ENCODE measurements at places on chromosomes 5 and 9. TPM values are rescaled to one million over a fixed set of nuclear protein-coding genes. Genes with fewer than 3 reads are reported as not detected.

The ARSI gene
- total RNA-seq: not detected

The C5orf34 gene
- total RNA-seq: 21.7 TPM

DNA sequence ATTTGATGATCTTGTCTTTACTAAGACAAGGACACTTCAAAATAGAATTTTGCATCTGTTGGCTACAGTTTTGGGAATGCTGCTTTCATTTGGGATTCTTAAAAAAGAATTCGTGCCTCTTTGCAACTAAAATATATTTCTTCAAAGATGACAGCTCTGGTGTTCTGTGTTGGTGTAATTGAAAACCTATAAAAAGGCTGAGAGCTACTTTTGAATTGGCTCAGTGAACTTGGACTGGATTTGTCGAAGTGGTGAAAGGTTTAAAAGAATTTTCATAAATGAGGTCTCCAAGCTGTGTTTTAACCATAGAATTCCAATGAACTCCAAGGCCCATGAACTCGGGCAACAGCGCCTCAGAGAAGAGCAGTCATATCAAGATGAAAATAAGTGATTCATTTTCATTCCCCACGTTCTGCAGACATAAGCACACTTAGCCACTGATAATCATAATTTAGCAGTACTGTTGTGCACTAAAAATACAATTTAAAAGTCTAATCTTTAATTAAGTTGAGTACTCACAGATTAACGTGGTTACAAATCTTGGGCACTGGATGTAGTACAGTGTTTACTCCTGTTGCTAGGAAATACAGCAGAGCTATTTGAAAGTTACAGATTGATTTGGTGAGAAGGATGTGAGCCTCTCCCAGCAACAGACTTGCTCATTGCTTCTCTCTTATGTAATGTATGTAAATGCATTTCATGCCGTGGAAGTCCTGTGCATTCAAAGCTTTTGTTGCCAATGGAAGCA is 10.9 kb downstream of the SNCAIP start:
- no peak overlapping the region for H3K27ac ChIP-seq
- no peak overlapping the region for H3K4me3 ChIP-seq
- no peaks in the 10 kb centered on the region for H3K4me1 ChIP-seq
- no peak for DNase-seq
- H3K36me3 ChIP-seq: no peaks in the 10 kb centered on the region

The OR1J2 gene
- not detected for total RNA-seq

DNA sequence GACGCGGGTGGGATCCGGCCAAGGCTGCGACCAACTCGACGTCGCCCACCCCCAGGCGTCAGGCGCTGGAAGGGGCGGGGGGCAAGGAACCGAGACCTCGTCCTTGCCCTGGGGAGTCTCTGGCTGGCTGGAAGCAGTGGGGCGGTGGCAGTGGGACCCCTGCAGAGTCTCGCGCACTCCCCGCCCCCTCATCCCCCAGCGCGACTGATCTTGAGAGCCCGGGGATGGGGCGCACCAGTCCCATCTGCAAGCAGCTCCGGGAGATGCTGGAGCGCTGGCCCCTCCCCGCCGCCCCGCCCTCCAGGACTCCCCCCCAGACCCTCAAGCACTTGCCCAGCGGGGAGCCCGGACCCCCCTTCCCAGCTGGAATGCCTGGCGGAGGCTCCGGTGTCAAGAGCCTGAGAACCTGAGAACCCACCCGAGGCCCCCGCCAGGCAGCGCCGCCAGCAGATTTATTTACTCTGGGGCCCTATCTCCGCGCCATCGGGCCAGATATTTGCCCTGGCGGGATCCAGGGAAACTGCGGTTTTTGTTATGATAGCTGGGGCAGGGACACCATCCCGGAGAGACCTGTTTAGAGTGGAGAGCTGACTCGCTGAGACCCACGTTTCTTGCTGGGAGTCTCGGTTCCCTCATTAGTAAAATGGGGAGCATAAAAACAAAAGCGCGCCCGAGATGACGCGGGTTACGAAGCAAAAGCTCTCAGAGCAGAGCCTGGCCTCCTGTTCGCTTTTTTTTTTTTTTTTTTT is 1.2 kb downstream of the PRRT1B start:
- peaks cover 10% of the 10 kb centered on the region for H3K4me1 ChIP-seq
- peaks cover 14% of the 10 kb centered on the region for H3K36me3 ChIP-seq
- no peak overlapping the region for H3K27ac ChIP-seq
- H3K27me3 ChIP-seq: peaks cover 45% of the 10 kb centered on the region
- peak overlapping the region; percentile 80 for H3K4me3 ChIP-seq

GRCh38 chr9:135949501-135950134 is 11.6 kb downstream of the UBAC1 start:
- H3K27ac ChIP-seq: no peak overlapping the region
- peaks cover 4% of the 10 kb centered on the region for H3K4me1 ChIP-seq
- no peak for DNase-seq

DNA sequence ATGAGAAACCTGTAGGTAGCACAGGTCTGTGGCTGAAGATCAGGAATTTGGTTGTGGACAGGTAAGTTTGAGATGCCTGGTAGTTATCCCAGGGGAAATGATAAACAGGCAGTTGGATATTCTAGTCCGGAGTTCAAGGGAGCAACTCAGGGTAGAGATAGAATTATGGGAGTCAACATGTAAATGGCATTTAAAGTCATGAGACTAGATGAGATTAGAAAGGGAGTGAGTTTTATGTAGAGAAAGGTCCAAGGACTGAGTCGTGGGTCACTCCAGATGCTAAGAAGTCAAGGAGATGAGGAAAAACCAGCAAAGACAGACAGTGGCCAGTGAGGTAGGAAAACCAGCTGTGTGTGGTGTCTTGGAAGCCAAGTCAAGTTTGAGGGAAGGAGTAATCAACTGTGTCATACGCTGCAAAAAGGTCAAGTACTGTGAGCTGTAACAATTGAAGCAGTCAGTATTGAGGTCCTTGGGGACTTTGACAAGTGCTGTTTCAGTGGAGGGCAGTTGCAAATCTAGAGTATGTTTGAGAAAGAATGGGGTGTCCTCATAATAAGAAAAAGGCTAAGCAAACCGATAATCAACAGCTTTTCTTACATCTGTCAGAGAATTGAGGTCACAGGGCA is 18.2 kb downstream of the GNPDA1 start:
- H3K4me1 ChIP-seq: no peaks in the 10 kb centered on the region
- H3K36me3 ChIP-seq: peaks cover 24% of the 10 kb centered on the region

GRCh38 chr9:129617167-129617566 is 3.7 kb downstream of the C9orf50 start:
- no peak for DNase-seq
- no peak overlapping the region for H3K4me3 ChIP-seq
- H3K27me3 ChIP-seq: peaks cover 21% of the 10 kb centered on the region
- H3K4me1 ChIP-seq: no peaks in the 10 kb centered on the region
- no peaks in the 10 kb centered on the region for H3K36me3 ChIP-seq
- no peak overlapping the region for H3K27ac ChIP-seq

DNA sequence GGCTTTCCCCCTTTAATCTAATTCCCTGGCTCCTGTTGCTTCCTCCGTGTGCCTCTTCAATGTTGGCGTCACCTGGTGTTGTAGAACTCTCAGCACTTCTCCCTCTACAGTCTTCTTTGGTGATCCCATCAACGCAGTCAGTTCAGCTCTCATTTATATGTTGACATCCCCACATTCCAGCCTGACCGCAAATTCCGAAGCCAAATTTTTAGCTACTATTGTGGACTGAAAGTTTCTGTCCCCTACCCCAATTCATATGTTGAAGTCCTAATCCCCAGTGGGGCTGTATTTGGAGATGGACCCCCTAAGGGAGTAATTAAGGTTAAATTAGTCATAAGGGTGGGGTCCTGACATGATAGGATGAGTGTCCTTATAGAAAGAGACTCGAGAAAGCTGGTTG is 210.6 kb upstream of the ADAMTSL1 start:
- no peak for DNase-seq
- no peaks in the 10 kb centered on the region for H3K4me1 ChIP-seq
- H3K4me3 ChIP-seq: no peak overlapping the region
- H3K36me3 ChIP-seq: no peaks in the 10 kb centered on the region
- H3K27ac ChIP-seq: no peak overlapping the region

DNA sequence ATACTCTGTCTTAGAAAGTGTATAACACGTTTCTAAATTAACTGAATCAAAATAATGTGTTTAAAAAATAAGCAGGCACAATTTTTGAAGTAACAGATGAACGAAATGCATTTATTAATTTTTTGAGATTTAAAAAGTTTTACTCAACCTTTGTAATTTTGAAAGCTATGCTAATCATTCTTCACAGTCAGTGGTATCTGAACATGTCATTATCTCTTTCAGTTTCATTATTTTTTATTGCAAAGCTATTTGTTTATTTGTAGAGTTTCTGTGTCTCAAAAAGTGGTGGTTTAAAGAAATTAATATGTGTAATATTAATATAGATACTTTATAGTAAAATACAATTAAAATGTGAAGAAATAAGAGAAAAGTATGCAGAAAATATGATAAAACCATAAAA is 11.2 kb downstream of the CHSY3 start:
- DNase-seq: no peak
- H3K27me3 ChIP-seq: peaks cover 6% of the 10 kb centered on the region
- H3K4me3 ChIP-seq: no peak overlapping the region
- H3K4me1 ChIP-seq: no peaks in the 10 kb centered on the region
- H3K27ac ChIP-seq: no peak overlapping the region

DNA sequence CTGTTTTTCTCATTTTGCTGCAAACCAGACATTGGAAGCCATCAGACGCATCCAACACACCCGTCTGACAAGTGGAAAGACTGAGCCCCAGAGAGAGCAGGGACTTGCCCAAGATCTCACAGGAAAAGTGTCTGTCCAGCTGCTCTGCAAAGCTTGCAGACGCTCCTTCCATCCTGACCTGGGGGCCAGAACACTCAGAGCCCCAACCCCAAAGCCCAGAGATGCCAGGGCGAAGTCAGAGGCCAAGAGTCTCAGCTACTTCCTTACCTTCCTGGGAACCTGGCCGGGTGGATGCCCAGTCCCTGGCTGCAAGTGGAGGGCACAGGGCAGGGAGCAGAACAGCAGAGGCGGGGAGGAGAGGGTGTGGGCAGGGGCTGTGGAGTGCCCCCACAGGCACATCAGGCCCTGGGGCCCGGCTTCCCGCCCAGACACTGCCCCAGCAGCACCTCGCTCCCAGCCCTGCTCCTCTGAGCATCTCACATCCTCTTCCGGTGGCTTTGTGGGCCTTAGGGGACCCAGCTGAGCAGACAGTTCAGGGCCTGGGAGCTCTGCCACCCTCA is 9.7 kb upstream of the RALGDS start:
- H3K27ac ChIP-seq: peak overlapping the region; percentile 69
- H3K27me3 ChIP-seq: no peaks in the 10 kb centered on the region
- peaks cover 78% of the 10 kb centered on the region for H3K4me1 ChIP-seq
- peak overlapping the region; percentile 84 for H3K4me3 ChIP-seq

DNA sequence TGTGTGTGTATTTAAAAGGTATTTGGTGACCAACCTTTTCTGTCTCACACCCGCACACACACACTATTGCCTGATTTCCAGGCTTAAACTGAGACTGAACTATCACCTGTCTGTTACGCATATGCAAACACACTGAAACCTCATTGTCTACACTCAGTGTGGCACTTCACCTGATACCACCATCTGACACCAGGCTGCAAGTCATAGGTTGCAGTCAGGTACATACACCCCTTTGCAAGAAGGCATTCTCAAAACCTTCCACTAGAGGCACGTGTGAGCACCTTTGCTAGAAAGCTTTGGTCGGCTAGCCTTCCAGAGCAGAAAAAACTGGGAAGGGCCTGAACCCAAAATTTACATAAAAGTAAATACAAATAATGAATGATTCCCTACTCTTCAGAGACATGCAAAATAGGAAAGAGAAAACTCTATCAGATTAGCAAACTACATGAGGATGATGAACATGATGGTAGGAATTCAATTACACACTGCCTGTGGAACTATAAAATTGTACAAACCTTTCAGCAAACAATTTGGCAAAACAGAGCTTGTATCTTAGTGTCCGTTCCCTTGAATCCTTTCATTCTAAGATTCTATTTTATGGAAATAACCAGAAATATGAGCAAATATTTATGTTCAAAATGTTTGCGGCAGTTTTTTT is 5.9 kb upstream of the FOXD1 start:
- H3K36me3 ChIP-seq: peaks cover 2% of the 10 kb centered on the region
- no peak overlapping the region for H3K27ac ChIP-seq
- H3K4me3 ChIP-seq: no peak overlapping the region
- H3K27me3 ChIP-seq: peaks cover 80% of the 10 kb centered on the region
- DNase-seq: peak; percentile 39

DNA sequence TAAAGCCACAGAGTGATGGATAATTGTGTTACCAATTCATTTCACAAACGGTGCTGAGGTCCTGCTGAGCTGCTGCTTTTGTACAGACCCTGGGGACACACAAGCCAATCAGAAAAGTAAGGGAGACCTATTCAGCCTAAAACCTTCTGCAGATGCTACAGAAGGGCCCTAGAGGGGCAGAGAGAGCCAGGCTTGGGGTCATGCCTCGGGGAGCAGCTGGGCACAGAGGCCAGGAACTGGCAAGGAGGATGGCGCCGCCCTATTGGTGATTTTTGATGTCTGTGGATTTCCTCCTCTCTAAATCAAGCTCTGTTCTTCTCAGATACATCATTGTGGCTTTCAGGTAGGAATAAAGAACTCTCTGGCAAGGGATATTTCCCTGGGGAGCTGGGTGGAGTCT is 181.9 kb downstream of the ZNF462 start:
- peaks cover 24% of the 10 kb centered on the region for H3K27me3 ChIP-seq
- no peaks in the 10 kb centered on the region for H3K4me1 ChIP-seq
- H3K4me3 ChIP-seq: no peak overlapping the region
- no peaks in the 10 kb centered on the region for H3K36me3 ChIP-seq
- H3K27ac ChIP-seq: no peak overlapping the region
- peak; percentile 5 for DNase-seq

- H3K27ac ChIP-seq: no peak overlapping the region
- DNase-seq: no peak
- no peak overlapping the region for H3K4me3 ChIP-seq
- H3K36me3 ChIP-seq: no peaks in the 10 kb centered on the region
- H3K4me1 ChIP-seq: peaks cover 2% of the 10 kb centered on the region
These were observed 83.2 kb downstream of the AK8 start for GRCh38 chr9:132794730-132795380.

DNA sequence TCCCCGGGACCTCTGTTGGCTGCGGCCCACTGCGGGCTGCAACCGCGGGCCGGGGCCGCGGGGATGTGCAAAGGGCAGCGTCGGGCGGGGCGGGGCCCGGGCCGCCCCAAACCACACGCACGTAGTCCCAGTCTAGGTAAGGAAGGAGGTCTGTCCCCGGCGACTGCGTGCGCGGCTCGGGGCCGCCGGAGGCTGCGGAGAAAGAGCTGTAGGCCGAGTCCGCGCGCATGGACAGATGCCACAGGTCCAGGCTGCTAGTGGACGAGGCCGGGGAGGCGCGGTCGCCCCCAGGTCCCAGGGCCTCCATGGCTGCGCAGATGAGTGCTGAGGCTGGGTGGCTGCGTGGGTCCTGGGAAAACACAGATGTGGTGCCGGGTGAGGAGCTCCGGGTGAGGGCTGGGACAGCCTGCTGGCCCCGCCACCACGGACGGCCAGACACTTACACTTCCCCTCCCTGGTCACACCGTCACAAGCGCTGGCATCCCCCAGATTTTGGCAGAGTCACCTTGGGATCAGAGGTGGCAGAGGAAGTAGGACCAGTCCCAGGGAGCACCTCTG is 4.5 kb downstream of the SHROOM1 start:
- H3K4me1 ChIP-seq: peaks cover 9% of the 10 kb centered on the region
- peak overlapping the region; percentile 59 for H3K4me3 ChIP-seq
- peaks cover 67% of the 10 kb centered on the region for H3K27me3 ChIP-seq
- DNase-seq: peak; percentile 49
- no peaks in the 10 kb centered on the region for H3K36me3 ChIP-seq

All from activated T-cell treated with anti-CD3 and anti-CD28 coated beads, Interleukin-2, amount 50 U/mL, for 72 hours (primary cell).